ENCODE measurements at places on chromosomes 7 and 10.

GRCh38 chr7:104779888-104780287 is 234.1 kb upstream of the KMT2E start:
- DNase-seq: no peak

DNA sequence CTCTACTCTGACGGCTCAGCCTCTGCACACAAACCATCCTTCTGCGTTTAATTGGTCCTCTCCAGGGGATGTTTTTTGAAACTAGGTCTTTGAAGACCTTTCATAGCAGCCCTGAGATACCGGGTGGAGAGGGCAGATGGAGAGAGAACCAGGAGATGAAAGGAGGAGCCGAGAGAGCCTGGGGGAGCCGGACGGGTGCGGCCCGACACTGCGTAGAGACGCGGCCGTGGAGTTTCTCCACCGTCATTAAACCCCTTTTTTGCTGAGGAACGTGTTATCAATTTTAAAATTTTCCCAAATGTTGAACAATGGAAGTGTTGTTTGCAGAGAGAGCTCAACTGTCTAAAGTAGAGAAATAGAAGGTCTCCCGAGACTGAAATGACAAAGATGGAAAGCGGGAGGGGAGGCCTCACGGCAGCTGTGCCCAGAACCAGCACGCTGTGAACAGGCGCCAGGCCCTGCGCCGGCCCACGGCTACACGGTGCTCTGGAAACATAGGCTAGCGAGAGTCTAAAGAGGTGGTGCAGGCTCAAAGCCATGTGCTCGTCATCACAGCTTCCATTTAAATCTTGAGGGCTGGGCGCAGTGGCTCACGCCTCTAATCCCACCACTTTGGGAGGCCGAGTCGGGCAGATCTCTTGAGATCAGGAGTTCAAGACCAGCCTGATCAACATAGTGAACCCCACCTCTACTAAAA is 307.0 kb downstream of the PTPRN2 start:
- DNase-seq: no peak

- no peak for DNase-seq
These were observed 22.8 kb downstream of the MARCHF5 start for GRCh38 chr10:92313750-92314149.

GRCh38 chr7:115009736-115010440 is 88.0 kb downstream of the MDFIC start:
- no peak for DNase-seq

DNA sequence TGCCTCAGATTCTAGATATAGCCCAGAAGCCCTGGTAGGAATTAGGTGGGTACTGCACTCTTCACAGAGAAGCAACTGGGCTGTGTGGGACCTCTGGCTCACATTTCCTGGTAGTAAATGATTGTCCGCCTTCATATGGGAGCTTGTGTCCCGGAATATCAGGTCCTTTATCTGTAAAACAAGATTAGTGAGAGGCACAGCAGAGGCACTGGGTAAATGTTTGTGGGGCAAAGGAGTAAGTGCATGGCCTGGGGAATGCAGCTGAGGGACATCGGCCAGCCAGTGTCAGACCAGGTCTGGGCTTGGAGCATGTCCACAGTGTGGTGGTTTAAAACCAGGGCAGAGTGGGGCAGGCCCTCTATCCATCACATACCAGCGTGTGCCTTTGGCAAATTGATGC is 323.3 kb upstream of the ZMIZ1 start:
- no peak for DNase-seq
